ENCODE measurements at places on chromosomes 6 and 20.
A peak's percentile ranks its signal among the peaks of the same experiment; 100 is the strongest.

- no peak for DNase-seq
Observed at GRCh38 chr20:35627121-35627520, 11.5 kb downstream of the SPAG4 start.

DNA sequence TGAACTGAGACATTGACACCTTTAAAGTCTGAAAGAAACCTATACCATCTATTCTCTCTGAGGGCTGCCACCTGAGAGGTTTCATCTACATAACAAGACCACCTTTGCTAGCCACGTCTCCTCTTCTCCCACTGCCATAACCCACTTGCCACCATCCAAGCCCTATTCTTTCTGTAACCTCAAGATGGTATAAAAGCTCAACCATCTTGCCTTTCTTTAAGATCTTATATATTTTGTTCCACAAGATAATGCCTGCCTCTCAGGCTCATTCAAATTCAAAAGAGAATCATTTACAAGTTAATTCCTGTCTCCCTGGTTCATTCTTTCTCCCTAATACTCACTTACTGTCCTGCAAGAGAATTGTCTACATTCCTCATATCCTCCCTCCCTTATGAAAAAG is 192.5 kb downstream of the OTOR start:
- no peak for DNase-seq

DNA sequence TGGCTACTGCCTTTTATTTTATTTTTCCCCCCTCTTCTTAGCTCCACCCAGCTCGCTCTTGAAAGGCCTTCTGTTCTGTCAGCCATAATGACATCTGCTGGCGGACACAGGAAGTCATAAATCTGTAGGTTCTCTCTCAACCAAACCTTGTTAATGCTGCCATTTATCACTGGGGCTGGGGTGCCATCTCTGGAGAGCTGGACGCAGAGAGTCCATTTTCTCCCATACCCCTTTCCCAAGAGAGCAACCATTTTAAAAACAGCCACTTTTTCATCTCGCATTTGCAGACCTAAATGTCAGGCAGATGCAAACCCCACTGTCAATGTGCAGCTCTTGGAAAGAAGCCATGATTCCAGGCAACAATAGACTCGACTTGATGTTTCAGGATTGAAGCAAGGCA is 13.0 kb upstream of the TSHZ2 start:
- DNase-seq: no peak

DNA sequence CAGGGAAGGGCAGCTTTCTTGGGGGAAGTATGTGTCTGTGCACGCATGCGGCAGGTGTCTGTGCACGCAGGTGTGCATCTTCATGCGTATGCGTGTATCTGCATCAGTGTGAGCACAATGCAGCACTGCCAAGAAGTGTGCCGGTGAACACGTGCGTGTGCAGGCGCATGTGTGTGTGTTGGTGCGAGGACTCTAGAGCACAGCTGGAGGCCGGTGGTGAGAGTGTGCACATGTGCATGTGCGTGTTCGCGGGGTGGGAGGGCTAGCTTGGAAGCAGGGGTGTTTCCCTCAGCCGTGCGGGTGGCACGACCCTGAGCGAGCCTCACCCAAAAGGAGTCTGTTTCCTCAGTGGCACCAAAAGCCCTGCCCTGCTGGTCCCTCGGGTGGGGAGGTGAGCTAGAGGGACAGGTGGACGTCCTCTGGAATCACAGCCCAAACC is 7.5 kb downstream of the SLC17A9 start:
- no peak for DNase-seq

GRCh38 chr20:59580146-59580946 is 24.0 kb upstream of the PHACTR3 start:
- DNase-seq: no peak

DNA sequence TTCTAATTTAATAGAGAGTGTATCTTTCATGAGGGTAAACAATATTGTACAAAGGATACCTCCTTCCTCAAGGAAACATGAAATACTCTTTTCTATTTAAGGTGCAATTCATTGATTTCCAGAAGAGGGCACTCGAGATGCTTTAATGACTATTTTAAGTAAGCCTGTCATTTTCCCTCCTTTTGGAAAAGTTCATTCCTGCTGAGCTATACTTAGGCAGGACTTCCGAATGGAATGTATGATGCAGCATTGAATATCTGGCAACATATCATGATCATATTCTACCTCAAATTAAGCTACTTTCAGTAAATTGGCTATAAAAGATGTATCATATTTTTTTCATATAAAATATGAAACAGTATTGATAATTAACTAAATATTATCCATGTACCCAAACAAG is 5.0 kb downstream of the DST start:
- no peak for DNase-seq

DNA sequence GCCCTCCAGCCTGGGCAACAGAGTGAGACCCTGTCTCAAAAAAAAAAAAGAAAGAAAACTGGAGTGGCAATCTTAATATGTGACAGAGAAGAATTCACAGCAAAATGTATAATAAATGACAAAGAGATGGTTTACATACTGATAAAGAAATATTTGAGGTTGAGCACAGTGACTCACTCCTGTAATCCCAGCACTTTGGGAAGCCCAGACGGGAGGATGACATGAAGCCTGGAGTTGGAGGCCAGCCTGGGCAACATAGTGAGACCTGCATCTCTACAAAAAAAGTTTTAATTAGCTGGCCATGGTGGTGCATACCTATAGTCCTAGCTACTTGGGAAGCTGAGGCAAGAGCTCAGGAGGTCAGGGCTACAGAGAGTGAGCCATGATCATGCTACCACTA is 12.4 kb upstream of the DEFB118 start:
- DNase-seq: no peak

DNA sequence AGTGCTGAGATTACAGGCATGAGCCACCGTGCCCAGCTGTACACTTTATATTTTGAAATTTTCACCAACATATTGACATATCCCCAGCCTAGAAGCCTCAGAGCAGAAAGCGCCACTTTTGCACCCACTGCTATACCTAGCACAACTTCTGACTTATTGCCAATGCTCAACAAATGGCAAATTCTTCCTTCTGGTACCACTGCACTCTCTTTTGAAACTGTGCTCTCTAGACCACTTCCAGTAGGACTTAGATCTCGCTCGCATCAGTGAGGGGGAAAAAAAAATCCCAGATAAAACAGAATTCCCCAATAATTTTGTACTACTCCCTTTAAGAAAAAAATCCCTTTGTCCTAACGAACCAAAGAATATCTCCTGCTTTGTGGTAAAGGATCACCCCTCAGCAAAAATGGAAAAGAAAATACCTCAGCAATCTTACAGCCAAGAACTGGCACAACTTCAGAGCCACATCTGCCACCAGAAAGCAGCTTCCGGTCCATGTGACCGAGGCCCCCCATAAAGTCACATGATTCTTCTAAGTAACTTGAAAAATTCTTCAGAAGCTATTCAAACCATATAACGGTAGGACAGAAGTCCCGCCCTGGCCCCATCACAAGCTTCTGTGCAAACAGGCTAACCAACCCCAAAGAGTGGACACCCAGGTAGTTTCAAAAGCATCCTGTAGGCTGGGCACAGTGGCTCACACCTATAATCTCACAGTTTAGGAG is 18.5 kb upstream of the IL17F start:
- no peak for DNase-seq

DNA sequence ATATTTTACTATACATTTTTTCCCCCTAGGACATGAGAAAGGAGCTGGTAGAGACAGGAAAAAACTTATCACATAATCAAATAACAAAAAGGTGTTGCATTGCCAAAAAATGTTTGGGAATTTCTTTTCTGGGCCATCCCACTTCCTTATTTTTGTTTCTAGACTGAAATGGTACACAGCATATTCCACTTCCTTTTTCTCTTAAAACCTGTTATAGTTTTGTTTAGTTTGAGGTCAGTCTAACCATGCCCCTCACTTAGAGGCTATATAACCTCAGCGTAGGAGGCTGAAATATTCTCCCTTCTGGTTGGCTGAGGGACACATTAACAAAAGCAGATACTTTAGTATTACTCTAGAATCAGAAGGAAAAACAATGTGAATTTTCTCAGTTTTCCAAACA is 323.9 kb downstream of the GJA1 start:
- DNase-seq: no peak

DNA sequence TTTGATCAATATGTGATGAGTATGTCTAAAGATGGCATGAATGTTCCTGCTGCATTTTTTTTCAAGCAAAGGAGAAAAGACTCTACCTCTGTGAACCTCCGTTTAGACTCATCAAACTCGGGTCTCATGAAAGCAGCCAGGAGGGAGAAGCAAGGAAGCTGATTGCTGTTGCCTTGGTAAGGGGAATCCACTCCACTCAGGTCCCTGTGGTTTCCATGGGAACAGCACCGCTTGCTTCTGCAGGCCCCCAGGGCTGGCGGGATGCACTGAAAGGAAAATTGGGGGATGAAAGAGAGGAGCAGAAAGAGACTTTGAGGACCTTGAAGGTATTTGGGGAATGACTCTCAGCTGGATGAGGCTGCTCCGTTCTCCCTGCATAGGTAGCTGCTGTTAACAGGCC is 249.6 kb upstream of the RIN2 start:
- no peak for DNase-seq

GRCh38 chr20:49889001-49889934 is 26.1 kb downstream of the SPATA2 start:
- DNase-seq: no peak

- no peak for DNase-seq
Observed at GRCh38 chr6:147042679-147043078, 161.5 kb upstream of the STXBP5 start.

- no peak for DNase-seq
Observed at GRCh38 chr6:38973178-38974057, 75.2 kb upstream of the GLP1R start.

- no peak for DNase-seq
Observed at GRCh38 chr20:41609474-41609873, 8.7 kb downstream of the CHD6 start.

GRCh38 chr6:35719404-35719829 is 17.4 kb upstream of the ARMC12 start:
- no peak for DNase-seq

GRCh38 chr6:130019326-130020072 is 1.1 kb downstream of the L3MBTL3 start:
- peak; percentile 23 for DNase-seq

DNA sequence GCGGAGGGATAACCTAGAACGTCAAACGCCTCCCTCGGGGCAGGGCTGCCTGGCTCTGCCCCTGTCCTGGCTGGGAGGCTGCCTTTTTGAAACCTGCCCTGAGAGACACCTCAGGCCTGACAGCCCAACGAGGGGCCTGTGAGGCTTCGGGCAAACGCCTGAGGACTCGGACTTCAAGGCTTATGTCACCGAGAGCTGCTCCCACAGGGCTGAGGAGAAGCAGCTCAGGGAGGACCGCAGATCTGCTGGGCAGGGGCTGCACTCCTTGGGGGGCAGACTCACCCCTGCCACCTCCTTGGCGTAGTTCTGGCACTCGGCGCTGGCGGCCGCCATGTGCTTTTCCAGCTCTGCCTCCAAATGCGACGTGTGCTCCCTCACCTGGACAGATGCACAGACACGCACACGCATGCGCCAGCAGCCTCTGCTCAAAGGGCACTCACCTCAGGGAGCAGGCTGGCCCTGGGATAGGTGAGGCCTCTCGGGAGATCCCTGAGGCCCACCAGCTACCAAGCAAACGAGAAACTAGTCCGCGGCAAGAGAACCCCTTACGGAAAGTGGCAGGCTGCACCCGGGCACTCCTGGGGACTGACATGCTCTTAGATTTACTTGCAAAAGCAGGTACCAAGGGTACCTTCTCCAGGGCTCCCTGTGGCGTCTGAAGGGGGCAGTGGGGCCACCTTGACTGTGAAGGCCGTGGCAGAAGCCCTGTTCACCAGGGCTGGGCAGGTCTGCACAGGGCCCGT is 49.6 kb downstream of the DSTN start:
- DNase-seq: no peak

DNA sequence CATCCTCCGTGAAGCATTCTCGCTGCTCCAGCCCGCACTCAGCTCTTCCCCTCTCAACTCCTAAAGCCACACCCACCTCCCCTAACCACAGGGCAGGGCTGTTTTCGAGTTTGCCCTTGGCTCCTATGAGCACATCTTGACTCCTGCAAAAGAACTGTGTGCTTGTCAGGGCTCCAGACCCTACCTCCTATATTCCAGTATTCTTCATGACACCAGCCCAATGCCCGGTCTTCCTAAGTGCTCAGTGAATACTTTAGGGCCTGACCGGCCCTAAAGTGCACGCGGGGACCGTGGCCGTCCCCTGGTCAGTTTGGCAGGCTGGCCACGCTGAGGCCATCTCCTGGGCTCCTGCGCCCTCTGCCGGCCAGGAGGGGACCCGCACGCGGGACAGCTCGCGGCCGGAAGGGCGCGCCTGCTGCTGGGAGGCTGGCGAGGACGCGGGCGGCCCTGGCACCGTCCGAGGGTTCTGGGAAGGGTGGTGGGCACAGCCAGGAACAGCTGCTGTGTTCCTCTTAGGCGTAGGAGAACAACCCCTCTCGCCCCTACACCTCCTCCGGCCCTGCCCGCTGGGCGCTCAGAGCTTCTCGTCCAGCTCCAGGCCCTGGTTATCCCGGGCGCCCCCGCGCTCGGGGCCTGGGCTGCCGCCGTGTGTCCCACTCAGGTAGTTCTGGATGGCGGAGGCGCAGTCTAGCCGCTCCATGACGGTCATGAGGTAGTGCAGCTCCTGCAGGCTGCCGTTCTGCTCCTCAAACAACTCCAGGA is 11.0 kb downstream of the UNC5CL start:
- DNase-seq: peak; percentile 61

DNA sequence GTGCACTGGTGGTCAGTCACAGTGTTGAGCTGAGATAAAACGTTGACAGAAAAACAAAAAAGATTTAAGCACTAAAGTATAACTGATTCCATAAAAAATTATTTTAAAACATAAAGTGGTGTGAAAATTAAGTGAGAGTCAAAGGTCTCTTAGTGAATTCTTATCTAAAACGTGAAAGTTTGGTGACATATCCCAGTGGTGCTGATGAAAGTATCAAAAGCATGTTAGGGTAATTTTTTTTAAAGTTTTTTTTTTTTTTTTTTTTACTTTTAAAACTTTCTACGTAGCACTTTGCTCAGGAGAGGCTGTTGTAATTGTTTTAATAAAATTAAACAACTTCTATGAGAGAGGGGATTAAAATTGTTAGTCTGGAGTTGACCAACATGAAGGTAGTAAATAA is 65.6 kb upstream of the TMEM30A start:
- no peak for DNase-seq

DNA sequence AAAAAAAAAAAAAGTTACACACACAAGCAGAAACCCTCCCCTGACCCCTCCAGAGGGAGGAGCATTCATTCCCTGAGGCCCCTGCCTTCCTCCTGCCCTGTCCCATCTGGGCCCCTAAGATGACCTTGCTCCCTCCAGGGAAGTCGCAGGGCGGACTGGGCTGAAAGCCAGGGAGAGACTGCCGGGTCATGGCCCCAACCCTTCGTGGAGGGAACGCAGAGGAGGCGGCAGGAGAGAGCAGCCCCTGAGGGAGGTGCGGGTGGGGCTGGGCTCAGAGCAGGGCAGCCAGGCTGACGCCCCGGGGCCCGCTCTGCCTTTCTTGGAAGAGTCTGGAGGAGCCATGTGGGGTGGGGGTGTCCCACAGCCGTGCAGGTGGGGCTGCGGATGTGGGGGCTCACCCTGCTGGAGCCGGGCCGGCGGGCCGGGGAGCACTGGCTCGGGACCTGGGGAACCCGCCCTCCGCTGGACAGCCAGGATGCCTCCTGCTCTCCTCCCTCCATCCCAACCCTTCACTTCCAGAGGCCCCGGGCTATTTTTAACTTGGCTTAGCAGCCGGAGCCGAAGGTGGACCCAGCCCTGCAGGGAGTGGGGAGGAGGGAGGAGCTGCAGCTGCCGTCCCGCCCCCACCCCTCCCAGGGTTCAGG is 15.0 kb upstream of the ABHD16B start:
- no peak for DNase-seq

All from activated T-helper 9 cell treated with anti-CD3 and anti-CD28 coated beads, Interleukin-2, amount 50 U/mL, for 16 hours (primary cell).